ENCODE measurements at places on chromosomes 7 and 10.

GRCh38 chr7:85126383-85126782, 60.5 kb downstream of the SEMA3D start:
- DNase-seq = no peak

- DNase-seq = peak; percentile 24
Observed at GRCh38 chr7:142375710-142376313, 118.0 kb upstream of the PRSS58 start.

- DNase-seq = no peak
Observed at GRCh38 chr7:57868771-57869483, 418.9 kb downstream of the ZNF716 start.

DNA sequence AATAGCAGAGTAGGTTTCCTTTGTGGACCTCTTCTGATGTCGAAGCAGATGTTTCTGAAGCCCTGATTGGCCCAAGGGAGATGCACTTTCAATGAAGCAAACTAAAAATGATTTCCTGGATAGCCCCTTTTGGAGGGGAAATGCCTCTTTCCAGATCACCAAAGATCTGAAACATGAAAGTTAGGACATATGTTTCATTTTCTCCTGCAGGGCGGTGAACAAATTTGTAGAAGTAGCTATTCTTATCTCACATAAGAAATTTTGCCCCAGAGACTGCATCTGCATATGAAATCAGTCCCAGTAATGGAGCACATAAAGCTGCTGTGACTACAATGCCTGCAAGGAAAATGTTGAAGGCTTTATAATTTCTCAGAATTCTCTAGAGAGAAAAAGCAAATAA, 56.0 kb downstream of the THSD7A start:
- no peak for DNase-seq

- DNase-seq = no peak
Observed at GRCh38 chr10:124592736-124593430, 131.3 kb downstream of the LHPP start.

DNA sequence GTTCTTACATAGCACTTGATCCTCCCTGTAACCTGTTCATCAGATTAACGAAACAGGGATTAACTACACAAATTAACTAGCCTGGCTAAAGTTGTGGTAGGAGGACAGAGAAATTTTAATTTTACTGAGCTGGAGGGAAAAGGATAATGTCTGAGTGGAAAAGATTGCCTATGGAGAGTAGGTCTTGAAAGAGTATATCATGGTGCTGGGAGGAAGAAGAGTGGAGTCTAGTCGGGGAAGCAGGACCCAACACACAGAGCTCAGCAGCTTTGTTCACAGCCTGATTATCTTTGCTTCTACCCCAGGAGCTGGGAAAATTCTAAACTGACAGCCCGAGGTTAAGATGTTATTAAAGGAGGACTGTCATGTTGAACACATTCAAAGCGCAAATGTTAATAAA, 6.1 kb upstream of the KDM7A start:
- no peak for DNase-seq

- no peak for DNase-seq
Observed at GRCh38 chr10:123703195-123703790, 37.1 kb downstream of the GPR26 start.

DNA sequence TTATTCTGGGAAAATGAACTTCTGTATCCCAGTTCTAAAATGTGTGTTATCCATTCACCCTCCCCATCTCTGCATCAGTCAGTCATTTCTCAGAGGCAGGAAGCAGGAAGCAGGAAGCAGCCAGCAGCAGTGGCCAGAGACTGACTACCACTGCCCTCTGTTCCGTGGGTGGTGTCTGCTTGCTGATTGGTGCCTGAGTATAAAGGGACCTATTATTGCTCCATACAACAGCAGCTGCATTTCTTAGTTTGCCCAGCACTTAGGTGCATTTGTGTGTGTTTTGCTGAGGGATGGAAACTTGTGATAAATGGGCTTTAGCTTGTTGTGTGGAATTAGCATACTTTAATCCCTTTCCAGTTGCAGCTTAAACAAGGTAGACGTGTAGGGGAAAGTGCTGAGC, 582.2 kb downstream of the SORCS1 start:
- DNase-seq = no peak

DNA sequence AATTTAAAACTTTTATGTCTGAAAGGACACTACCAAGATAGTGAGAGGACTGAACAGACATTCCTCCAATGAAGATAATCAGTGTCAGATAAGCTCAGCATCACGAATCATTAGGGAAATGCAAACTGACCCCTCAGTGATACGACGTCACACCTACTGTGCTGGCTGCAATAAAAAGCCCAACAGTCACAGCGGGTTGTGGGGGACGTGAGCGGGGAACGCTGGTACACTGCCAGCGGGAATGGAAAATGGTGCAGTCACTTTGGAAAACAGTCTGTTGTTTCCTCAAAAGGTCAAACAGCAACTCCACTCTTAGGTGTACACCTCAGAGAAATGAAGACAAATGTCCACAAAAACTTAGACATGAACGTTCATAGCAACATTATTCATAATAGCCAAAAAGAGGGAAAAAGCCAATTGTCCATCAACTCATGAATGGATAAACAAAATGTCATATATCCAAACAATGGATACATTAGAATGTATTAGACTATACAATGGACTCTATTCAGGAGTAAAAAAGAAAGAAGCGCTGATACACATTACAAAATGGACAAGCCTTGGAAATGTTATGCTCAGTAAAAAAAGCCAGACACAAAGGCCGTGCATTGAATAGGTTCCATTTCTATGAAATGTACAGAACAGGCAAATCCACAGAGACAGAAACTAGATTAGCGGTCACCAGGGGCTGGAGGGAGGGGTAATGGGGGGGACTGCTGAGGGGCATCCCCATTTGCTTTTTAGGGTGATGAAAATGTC, 2.4 kb upstream of the ECHS1 start:
- no peak for DNase-seq

DNA sequence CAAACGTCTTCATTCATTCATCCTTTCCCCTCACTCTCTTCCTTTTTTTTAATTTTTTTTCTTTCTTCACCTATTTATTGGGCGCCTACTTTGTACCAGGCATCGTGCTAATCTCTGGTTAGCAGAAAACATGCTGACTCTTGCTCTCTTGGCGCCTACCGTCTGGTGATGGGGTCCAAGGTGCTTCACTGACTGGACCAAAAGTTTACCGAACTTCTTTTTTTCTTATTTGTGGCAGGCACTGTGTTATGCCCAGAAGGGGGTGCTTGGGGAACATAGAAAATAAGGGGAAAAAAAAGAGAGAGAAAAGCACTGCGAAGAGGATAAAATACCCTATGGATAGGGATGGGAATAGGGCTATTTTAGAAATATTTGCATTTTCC, 505 bp upstream of the FAM204A start:
- DNase-seq = no peak

DNA sequence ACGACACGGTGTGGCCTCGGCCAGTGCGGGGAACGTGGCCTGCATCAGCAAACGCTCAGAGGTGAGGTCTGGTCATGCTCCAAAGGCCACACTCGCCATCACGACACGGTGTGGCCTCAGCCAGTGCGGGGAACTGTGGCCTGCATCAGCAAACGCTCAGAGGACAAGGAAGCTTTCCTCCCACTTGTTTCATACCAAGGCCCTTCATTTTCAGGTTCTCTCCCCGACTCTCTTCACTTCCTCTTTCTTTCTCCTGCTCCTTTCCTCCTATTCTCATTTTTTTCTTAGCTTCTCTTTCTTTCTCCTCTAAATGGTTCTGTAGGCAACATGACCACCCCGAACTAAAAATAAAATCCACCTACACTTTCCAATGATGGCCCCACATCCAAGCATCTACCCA, 384.4 kb upstream of the SHH start:
- DNase-seq = no peak

DNA sequence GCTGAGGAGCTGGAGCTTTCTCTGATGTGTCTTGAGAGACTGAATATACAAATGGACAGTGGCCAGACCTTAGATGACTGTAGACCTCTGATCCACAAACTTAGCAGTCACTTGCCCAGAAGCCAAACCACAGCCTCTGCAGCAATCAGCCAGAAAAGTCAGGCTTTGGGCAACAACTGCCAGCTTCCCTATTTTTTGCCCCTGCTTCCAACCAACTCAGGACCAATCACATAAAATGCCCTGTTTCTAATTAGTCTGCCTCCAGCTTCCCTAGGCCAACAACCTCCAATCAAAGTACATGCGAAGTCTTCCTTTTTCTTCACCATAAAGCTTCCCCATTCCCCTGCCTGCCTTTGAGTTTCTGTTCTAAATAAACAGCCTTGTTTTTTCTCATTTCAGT, 37.8 kb upstream of the CACUL1 start:
- peak; percentile 26 for DNase-seq

- DNase-seq = peak; percentile 55
Observed at GRCh38 chr10:33143160-33143728, 185.2 kb upstream of the ITGB1 start.

- DNase-seq = no peak
Observed at GRCh38 chr7:138021889-138022288, 20.0 kb upstream of the CREB3L2 start.

GRCh38 chr10:123429706-123430221, 236.4 kb upstream of the GPR26 start:
- no peak for DNase-seq

DNA sequence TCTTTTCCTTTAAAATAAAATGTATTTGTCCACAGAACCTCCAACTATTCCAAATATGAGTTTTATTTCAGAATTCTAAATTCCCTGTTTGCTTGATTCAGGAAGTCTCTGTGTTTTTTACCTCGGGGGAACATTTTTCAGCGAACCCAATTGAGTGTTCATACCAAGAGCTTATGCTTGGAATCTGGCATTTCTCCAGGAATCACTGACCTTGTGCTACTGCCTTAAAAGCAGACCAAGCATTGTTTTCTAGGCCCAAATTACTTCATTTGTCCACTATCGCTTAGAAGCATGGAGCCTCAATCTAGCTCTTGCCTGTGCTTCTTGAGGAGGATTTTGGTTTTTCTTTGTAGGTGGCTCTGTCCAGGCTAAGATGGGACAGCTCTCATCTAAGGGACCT, 59.4 kb downstream of the EBLN1 start:
- no peak for DNase-seq

GRCh38 chr10:48938990-48939536, 577 bp downstream of the LRRC18 start:
- DNase-seq = no peak

DNA sequence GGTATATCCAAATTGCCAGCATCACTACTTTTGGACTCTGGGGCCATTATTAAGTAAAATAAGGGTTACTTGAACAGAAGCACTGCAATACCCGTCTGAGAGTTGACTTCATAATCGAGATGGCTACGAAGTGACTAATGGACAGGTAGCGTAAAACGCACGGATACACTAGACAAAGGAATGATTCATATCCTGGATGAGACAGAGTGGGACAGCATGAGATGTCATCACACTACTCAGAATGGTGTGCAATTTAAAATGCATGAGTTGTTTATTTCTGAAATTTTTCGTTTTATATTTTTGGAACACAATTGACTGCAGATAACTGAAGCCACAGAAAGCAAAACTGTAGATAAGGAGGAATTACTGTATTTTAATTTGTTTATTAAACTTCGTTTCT, 421.5 kb upstream of the LRGUK start:
- DNase-seq = no peak

DNA sequence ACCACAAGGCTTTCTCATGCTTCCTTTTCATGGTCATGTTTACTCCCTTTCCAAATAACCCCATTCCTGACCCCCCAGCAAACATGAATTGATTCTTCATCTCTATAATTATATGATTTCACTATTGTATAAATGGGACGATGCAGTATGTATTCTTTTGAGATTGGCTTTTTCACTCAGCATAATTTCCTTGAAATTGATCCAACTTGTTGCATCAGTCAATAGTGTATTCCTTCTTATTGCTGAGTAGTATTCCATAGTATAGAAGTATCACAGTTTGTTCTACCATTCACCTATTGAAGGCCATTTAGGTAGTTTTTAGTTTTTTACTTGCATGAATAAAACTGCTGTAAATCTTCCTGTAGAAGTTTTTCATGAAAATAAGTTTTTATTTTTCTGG, 264.7 kb downstream of the BAMBI start:
- no peak for DNase-seq

GRCh38 chr10:17586821-17587234, 30.3 kb downstream of the HACD1 start:
- DNase-seq = peak; percentile 2

- no peak for DNase-seq
Observed at GRCh38 chr7:96021568-96021967, 249.2 kb downstream of the DYNC1I1 start.

- DNase-seq = no peak
Observed at GRCh38 chr10:5234106-5234860, 37.6 kb downstream of the AKR1C4 start.

- no peak for DNase-seq
Observed at GRCh38 chr7:131844369-131844768, 287.9 kb upstream of the PODXL start.

DNA sequence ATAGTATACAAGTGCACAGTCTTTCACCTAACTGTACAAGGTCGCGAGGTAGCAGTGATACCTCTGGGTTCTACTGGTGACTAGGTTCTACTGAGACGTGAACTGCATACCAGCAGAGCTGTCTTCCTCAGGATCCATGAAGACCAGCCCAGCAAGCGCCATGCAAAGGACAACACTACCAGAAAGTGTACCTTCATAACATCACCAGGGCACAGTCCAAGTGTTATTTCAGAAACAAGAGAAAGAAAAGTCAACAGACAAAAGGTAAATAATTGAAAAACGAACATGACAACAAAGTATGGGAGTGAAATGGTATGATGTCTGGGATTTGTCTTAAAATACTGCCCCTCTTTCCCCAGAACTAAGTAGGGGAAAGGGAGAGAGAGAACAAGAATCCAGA, 141.1 kb upstream of the ASAH2 start:
- no peak for DNase-seq

- DNase-seq = peak; percentile 56
Observed at GRCh38 chr10:99711129-99711719, 20.7 kb downstream of the COX15 start.

DNA sequence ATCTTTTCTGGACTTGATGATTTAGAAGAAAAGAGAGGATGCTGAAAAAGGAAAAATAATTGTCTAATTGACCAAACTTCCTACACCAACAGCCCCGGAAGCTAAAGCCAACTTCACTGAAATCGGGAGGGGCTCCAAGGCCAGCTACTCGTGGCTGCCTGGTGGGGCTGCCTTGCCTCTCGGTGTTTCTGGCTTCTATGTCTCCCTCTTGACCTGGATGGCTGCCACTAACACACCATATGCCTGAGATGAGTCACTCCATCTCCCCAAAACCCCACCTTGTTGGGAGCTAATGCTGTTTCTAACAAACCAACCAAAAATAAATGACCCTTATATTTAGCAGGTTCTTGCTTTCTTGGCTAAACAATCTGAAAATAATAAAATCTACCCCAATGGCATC, 87.6 kb upstream of the AFAP1L2 start:
- no peak for DNase-seq
